ENCODE measurements at places on chromosomes 1 and 21.

DNA sequence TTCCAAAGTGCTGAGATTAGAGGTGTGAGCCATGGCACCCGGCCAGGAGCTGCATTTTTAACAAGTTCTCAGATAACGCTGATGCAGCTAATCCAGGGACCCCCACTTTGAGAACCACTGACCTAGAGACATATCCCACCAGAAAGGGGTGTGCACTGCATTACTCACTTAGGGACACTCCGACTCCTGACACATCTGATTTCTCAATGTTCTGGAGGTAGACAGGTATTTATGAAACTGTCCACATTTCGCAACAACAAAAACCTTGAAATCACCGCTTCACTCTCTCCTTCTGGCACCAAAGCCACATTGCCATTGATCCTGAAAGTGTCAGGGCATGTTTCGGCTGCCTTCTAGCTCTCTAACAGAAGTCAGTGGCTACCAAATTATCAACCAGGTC, 23.2 kb upstream of the CAMTA1 start:
- no peak for DNase-seq

DNA sequence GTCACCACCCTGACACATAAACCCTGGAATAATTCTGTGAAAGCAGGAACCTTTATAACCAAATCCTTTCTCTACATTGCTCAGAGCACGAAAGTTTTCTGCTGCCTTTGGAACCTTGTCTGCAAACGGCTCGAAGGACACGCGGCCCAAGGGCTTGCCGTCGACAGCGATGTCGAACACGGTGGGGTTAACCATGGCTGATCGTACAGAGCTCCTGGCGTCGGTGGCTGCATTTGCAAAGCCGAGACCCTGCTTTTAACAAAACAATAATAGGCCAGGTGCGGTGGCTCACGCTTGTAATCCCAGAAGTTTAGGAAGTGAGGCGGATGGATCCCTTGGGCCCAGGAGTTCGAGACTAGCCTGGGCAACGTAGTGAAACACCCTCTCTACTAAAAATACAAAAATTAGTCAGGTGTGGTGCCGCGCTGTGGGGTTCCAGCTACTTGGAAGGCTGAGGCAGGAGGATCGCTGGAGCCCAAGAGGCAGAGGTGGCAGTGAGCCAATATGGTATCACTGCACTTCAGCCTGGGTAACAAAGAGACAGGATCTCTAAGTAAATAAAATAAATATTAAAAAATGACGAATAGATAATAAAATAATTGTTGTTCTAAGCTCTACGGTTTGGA, 2.2 kb upstream of the EIF2B3 start:
- no peak for DNase-seq

DNA sequence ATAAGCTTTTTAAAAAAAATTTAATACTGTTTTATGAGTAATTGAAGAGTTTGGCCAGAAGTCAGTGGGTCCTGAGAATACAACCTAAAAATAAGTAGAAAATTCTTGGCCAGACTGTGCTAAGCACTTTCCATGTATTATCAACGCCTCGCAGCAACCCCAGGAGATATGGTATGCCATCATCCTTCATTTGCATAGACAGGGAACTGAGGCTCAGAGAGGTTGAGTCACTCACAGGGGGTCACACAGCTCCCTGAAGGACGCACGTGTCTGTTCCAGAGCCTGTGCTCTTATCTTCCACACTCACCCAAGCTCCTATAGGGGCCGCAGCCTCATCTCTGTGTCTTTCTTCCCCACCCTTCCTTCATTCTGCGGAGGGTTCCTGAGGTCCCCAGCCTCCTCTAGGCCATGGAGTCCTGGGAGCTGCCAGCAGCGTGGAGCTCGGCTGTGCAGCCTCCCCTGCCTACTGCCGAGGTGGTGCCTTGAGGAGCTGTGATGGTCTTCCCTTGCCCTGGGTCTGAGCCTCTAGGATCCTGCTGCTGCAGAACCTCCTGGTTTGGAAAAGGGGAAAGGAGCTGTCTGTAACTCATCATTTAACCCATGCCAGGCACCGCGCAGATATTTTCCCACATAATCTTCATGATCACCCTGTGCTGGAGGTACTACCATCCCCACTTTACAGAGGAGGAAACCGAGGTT, 30.3 kb upstream of the ECE1 start:
- no peak for DNase-seq

DNA sequence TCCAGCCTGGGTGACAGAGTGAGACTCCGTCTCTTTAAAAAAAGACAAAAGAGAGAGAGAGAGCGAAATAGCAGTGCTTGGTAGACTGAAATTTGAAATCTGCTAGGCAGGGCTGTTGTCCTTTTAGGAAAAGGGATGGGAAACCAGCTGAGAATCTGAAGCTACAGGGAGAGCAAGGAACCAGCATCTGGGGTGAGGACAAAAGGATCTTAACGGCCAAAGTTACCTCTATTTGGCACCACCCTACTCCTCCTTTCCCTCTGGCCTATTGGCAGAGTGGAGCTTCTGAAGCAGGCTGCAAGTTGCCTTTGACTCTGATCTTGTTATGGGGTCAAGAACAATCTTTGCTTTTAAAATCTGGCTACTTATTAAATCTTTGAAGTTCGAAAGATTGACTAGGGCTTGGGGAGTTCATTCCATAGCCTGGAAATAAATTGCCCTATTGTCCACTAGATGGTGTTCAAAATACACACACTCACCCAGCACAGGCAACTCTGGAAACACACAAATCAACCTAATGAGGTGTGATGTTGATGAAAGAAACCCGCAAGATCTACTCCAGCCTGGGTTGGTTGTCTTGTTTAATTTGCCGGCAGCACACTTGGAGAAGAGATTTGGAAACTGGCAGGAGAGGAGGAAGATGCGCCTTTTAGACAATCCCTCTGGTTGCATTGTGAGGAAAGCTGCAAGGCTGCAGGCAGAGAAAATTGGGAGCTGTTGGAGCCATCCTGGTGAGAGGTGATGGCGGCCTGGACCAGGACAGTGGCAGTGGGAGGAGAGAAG, 16.5 kb upstream of the PARP1 start:
- no peak for DNase-seq

DNA sequence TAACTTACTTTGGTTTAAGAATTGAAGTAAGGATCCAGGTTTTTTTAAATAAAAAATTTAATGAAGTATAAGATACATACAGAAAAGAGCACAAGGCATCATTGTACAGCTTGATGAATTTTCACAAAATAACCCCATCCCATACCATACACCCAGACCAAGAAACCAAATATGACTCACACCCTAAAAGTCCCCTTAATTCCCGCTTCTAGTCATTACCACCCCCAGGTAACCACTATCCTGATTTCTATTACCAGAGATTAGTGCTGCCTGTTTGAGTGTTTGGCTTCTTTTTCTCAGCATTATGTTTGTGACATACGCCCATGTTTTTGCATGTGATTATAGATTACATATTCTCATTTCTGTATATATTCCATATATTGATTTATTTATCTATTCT, 98.5 kb upstream of the HIVEP3 start:
- no peak for DNase-seq

Data from NCI-H526 treated with DMSO at 0.1 percent for 48 hours (cell line).